ENCODE measurements at places on chromosomes 2 and 18. TPM values are rescaled to one million over a fixed set of nuclear protein-coding genes. Genes with fewer than 3 reads are reported as not detected.

PID1 gene
- not detected for total RNA-seq

GPR75 gene
- 0.71 TPM for total RNA-seq

MC5R gene
- not detected for total RNA-seq

CFC1 gene
- not detected for total RNA-seq

DNA sequence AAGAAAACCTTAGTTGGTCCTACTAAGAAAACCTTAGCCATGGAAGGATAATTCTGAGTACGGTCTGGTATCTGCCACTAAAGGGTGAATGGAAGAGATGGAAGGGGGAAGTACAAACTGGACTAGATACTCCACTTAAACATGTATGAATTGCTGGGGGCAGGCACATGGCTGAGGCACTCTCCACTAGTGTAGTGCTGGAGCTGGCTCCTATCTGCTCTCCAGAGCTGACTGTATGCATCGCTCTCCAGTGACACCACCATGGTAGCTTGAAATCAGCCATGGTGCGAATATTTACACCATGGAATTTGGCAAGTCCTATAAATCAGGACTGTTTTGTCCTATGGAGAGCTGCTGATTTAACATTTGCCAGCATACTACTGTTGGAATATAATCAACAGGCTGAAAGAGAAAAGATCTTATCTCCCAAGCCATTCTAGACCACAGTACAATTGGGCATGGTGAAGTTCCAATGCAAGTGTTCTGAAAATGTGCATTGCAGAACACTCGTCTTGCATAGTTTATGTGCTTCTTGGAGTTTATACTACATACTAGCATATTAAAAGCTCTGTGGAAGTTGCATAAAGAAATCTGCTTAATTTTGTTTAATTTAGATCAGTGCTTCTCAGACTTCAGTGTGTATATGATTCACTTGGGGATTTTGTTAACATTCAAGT is 277.4 kb downstream of the TDRD15 start:
- H3K36me3 ChIP-seq: no peaks in the 10 kb centered on the region
- H3K4me3 ChIP-seq: no peak overlapping the region
- no peaks in the 10 kb centered on the region for H3K4me1 ChIP-seq
- no peak overlapping the region for H3K27ac ChIP-seq

GRCh38 chr2:54947646-54948045 is 102.6 kb downstream of the RTN4 start:
- peaks cover 5% of the 10 kb centered on the region for H3K4me1 ChIP-seq
- no peak for DNase-seq
- no peaks in the 10 kb centered on the region for H3K36me3 ChIP-seq
- no peak overlapping the region for H3K4me3 ChIP-seq

- no peak overlapping the region for H3K4me3 ChIP-seq
- no peak for DNase-seq
- H3K27ac ChIP-seq: no peak overlapping the region
- H3K27me3 ChIP-seq: peaks cover 8% of the 10 kb centered on the region
These were observed 489.5 kb downstream of the IRS1 start for GRCh38 chr2:226310146-226310545.

- H3K36me3 ChIP-seq: no peaks in the 10 kb centered on the region
- no peak for DNase-seq
- peaks cover 2% of the 10 kb centered on the region for H3K4me1 ChIP-seq
- H3K4me3 ChIP-seq: no peak overlapping the region
- no peaks in the 10 kb centered on the region for H3K27me3 ChIP-seq
These were observed 203.3 kb downstream of the AFF3 start for GRCh38 chr2:99939135-99939534.

GRCh38 chr2:23711979-23712755 is 214.8 kb downstream of the ATAD2B start:
- no peak overlapping the region for H3K4me3 ChIP-seq
- peaks cover 3% of the 10 kb centered on the region for H3K36me3 ChIP-seq
- H3K4me1 ChIP-seq: no peaks in the 10 kb centered on the region
- H3K27ac ChIP-seq: no peak overlapping the region
- H3K27me3 ChIP-seq: no peaks in the 10 kb centered on the region

- DNase-seq: no peak
- no peak overlapping the region for H3K4me3 ChIP-seq
- no peaks in the 10 kb centered on the region for H3K27me3 ChIP-seq
These were observed 24.9 kb downstream of the ACAA2 start for GRCh38 chr18:49788327-49788898.

- H3K4me1 ChIP-seq: peaks cover 5% of the 10 kb centered on the region
- no peak for DNase-seq
- no peak overlapping the region for H3K4me3 ChIP-seq
- no peak overlapping the region for H3K27ac ChIP-seq
These were observed 98.2 kb upstream of the STK39 start for GRCh38 chr2:168345601-168346000.

DNA sequence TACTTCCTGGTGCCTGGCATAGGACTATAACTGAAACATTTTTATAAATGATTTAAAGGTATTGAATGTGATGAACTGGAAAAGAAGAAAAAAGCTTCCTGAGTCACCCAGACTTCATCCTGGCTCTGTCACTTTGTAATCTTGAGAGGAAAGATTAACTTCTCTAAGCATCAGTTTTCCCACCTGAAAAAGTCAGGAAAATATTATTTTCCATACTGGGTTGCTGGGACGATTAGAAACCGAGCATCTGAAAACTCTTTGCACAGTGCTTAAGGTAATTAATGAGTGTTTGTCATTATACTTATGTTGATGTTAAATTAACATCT is 71.8 kb downstream of the FMNL2 start:
- no peaks in the 10 kb centered on the region for H3K36me3 ChIP-seq
- peak overlapping the region; percentile 24 for H3K4me3 ChIP-seq
- peaks cover 29% of the 10 kb centered on the region for H3K4me1 ChIP-seq
- peaks cover 15% of the 10 kb centered on the region for H3K27me3 ChIP-seq
- no peak for DNase-seq
